ENCODE measurements at places on chromosomes 13 and 19.
A peak's percentile ranks its signal among the peaks of the same experiment; 100 is the strongest.

- DNase-seq: no peak
Measured at GRCh38 chr19:54461210-54461609, 2.4 kb downstream of the LENG9 start.

DNA sequence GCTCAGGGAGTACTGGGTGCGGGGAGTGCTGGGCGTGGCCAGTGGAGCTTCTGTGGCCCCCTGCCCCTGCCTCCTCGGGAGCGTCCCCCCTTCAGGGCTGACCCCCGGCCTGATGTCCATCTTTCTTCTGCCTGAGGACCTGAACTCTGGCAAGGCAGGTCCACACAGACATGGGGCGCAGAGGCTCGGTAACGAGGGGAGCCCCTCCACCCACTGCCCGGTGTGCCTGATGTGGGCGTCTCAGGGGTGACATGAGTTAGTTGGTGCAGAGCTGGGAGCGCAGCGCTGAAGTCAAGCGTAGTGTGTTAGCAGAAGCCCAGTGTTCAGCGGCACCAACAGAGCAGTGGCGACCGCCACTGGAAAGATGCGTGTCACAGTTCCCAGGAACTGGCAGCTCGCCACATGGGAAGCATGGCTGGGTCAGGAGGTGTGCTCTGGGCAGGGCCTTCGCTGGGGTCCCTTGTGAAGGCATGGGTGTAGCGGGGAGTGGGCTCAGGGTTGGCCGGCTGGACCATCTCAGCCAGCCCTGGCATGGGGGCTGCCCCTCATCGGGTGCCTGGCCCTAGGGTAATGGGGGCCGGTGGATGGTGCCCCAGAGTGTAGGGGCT, 11.5 kb downstream of the THOP1 start:
- no peak for DNase-seq

- DNase-seq: no peak
Measured at GRCh38 chr13:97496511-97496910, 62.5 kb downstream of the RAP2A start.

- no peak for DNase-seq
Measured at GRCh38 chr13:46317120-46317519, 69.9 kb downstream of the RUBCNL start.

DNA sequence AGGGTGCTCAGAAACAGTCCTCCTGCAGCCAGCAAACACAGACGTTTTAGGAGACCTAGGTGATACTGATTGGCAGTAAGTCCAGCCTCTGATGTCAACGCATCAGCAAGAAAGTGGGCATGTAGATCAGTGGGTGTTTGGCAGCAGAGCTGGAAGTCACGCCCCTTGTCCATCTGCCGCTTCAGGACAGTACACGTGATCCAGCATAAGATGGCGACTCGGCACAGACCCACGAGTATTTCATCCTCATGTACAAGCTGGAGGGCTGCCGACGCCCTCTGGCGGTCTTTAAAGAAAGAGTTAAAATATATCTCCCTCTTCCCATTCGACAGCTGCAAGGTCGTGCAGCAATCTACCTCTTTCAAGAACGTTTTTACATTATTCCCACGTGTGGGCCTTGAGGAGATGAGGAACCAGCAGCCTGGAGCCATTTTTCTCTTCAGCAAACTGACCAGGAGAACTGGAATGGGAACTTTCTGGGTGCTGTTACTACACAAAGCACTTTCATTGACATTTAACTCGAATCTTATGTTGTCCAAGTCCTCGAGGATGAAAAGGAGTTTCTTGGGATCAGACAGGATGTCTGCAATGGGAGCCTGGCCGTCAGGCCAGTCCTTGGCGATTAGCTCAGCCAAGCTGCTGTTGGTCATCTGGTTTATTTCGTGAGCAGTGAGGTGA, 22.3 kb downstream of the NLRP11 start:
- peak; percentile 87 for DNase-seq
